Stimulated activated CD8-positive, alpha-beta memory T cell treated with anti-CD3 and anti-CD28 coated beads, Interleukin-2, amount 100 ng/mL, for 1 hour (primary cell): ENCODE measurements at places on chromosomes 2 and 18.

GRCh38 chr2:70714141-70714905 is 53.7 kb downstream of the ADD2 start:
- no peak for DNase-seq

GRCh38 chr2:37544591-37545031 is 126.8 kb downstream of the CDC42EP3 start:
- DNase-seq, result no peak

DNA sequence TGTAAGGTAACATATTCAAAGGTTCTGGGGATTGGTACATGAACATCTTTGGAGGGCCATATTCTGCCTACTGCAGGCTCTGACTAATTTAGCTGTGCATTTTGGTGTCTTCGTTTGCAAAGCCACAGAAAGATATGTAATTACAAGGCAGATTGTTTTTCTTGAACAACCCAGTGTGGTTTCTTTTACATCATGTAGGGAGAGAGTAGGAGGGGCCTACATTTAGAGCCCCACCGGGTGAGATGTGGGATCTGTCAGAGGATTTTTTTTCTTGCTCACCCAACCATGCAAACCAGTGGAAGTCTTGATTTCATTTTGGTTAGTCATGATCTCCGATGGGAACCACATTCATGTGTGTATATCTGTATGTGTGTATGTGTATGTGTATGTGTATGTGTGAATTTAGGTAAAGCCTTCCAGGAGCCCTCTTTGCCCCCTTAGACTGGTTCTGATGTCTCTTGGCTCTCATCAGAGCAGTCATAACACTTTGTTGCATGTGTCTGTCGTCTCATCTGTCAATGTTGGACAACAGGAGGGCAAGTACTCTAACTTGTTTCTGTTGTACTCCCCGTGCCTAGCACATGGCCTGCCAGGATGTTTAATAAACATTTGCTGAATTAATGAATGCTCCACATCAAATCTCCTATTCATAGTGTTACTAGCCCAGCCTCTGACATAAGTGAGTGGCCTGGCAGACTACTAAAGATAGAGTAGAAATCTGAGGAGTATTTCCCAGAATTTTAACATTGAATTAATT is 239.9 kb downstream of the MTX2 start:
- DNase-seq, result no peak

- no peak for DNase-seq
These were observed 12.1 kb upstream of the RHOB start for GRCh38 chr2:20434588-20435294.

DNA sequence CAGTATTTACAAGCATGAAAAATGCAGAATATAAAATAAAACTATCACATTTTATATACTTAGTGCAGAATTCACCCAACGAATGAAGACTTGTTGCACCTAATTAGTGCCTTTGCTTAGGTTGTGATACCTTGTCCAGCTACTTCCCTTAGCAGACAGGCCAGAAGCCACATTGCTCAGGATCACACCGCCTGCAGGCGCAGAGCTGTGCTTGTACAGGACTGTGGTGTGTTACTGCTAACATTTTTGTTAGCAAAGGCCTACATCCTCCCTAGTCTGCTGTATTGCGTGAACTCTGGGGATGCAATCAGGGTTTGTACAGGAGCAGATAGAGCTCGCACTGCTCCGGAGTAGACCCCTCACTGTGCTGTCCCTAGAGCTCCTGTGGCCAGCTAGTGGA is 336.9 kb downstream of the CBLN2 start:
- no peak for DNase-seq

- no peak for DNase-seq
These were observed 117.6 kb upstream of the ANKRD30BL start for GRCh38 chr2:132279344-132279743.

GRCh38 chr2:129297430-129297829 is 682.0 kb upstream of the RAB6C start:
- no peak for DNase-seq

GRCh38 chr2:7989823-7990222 is 692.0 kb upstream of the ID2 start:
- no peak for DNase-seq

DNA sequence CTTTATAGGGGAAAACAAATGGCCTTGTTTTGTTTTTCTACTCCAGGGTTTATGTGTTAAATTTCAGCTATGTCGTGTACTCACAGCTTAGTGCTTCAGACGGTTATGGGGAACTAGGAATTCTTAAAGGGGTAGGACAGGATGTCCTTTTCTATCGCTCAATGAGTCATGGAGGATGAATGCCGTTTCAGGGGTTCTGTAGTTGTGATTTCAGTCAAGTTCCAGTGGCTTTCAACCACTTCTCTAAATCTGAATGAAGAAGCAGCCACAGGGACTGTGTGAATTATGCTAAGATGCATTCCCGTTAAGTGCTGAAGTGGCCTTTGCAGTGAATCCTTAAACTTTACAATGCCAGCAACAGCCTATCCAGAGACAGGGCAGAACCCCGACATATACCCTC is 1231.7 kb upstream of the ZEB2 start:
- no peak for DNase-seq

DNA sequence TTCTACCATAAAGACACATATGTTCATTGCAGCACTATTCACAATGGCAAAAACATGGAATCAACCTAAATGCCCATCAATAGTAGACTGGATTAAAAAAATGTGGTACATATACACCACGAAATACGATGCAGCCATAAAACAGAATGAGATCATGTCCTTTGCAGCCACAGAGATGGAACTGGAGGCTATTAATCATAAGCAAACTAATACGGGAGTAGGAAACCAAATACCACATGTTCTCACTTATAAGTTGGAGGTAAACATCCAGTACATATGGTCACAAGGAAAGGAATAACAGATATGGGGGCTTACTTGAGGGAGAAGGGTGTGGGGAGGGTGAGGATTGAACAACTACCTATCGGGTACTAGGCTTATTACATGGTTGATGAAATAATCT is 7.7 kb downstream of the HMSD start:
- no peak for DNase-seq

GRCh38 chr2:174125090-174125489 is 123.2 kb downstream of the OLA1 start:
- DNase-seq, result no peak

- no peak for DNase-seq
These were observed 28.8 kb upstream of the SULT1C4 start for GRCh38 chr2:108348816-108349570.
